ENCODE measurements at places on chromosomes 2 and 18.

DNA sequence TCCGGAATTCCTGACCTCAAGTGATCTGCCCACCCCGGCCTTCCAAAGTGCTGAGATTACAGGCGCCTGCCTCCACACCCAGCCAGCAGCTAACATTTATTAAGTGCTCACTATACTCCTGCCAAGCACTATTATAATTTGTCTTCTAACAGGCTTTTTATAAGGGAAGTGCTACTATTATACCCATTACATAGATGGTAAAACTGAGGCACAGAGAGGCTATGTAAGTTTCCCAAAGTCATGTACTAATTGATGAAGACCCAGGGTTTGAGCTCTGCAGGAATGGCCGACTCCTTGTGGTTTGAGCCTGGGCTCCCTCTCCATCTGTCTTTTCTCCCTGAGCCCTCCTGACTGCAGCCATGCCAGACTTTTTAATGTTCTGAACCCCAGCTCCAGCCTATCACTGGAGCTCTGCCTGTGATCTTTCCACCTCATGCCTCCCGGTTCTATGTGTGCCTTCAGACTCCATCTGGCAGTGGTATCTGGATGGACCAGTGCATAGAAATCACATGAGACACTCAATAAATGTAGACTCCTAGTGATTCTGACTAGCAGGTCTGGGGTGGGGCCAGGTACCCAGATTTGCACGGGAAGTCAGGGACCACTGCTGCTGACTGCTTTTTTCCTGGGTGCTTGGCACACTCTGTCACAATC, 197.1 kb downstream of the NEDD4L start:
- DNase-seq = no peak

- DNase-seq = peak; percentile 62
Observed at GRCh38 chr2:176865336-176865735, 347.3 kb upstream of the HNRNPA3 start.

DNA sequence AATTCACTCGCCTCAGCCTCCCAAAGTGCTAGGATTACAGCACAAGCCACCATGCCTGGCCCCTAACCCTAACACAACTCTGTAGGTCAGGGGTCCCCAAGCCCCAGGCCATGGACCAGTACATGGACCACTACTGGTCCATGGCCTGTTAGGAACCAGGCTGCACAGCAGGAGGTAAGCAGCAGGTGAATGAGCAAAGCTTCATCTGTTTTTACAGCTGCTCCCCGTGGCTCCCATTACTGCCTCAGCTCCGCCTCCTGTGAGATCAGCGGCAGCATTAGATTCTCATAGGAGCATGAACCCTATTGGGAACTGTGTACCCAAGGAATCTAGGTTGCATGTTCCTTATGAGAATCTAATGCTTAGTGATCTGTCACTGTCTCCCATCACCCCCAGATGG, 201.7 kb downstream of the NRP2 start:
- no peak for DNase-seq

DNA sequence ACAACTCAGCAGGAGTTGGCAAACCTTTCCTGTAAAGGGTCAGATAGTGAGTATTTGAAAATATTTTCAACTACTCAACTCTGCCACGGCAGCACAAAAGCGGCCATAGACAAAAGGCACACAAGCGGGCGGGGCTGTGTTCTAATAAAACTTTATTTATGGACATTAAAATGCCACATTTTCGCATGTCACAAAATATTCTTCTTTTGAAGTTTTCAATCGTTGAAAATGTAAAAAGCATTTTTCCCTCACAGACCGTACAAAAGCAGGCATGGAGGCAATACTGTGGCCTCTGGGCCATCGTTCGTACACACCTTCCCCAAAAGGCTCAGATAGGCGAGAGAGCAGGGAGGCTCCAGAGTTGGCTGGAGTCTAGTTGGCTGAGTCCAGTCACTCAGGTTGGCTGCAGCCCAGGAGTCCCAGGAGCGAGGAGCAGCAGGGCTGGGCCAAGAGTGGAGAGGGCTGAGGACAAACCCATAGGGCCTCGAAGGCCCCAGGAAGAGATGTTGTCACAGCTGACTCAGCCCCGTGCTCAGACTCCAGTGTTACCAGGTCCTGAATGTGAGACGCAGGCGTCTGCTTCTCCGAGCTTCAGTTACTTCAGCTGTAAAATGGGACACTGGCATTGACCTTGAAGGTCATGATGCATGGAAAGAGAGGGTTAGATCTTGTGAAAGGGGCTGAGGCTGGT, 42.5 kb downstream of the SDC1 start:
- DNase-seq = no peak

DNA sequence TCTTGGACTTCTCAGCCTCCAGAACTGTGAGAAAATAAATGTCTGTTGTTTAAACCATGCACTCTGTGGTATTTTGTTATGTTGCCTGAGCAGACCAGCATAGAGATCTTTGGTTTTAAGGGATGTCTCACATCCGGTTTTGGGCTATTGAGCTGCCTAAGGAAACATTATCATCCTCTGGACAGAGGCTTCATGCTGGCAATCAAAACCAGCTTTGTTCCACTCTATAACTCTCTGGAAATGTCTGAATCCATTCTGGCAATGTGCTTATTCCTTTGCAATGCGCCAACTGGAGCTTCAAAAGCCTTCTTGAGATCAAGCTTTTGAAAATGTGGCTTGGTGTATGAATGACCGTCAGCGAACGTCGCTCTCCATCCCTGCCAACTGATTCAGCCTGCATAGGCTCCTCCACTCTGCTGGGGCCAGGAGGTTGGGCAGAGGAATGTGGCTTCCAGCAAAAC, 183.6 kb upstream of the MGAT5 start:
- DNase-seq = no peak

DNA sequence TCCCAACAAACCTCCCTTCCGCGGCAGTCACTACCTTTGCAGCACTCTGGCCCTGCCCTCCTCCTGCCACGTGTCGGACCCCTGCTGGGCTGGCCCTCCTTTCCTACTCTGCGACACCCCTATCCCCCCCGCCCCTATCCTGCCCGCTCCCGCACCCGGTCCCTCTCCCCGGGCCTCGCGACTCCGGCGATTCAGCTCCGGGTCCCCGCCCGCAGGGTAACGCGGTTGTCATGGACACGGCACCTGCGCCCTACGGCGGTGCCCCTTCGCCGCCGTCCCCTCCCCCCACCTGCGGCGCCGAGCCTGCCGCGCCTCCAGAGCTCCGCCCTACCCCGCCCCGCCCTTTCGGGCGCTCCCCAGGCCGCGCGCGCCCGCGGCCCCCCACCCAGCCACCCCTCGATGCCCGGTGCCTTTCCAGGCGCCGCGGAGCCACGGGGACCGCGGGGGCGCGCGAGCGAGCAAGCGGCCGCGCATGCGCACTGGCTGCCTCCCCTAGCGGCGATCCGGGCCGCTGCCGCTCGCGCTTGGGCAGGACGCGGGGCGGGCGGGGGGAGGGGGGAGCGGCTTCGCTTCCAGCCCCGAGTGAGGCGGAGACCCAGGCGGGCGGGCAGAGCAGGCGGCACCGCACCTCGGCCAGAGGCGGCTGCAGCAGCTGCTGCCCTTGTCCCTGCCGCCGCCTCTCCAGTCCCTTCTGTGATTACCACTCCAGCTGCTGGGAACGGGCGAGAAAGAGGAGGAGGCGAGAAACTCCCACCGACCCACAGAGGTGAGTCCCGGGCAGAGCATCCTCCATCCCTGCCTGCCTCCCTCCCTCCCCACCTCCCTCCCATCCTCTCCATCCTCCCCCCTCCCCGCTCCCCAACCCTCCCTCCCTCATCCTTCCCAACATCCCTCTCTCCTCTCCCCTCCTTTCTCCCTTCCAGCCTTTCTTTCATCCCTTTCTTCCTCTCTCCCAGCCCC, at the start of gene CTNNA2:
CTNNA2 (plus strand) TSS at position 610 of the 960 bp plus-strand sequence.
- peak; percentile 36 for DNase-seq

GRCh38 chr2:197626965-197627625, 48.3 kb downstream of the RFTN2 start:
- no peak for DNase-seq

All from Kasumi-1 (cell line).